Smooth muscle cell of bladder (primary cell): ENCODE measurements at places on chromosomes 7 and 10. TPM values are rescaled to one million over a fixed set of nuclear protein-coding genes. Genes with fewer than 3 reads are reported as not detected.

UCN3 gene
- total RNA-seq: not detected in 2 replicates

HMX2 gene
- not detected in 2 replicates for total RNA-seq

RBM20 gene
- total RNA-seq: under 0.01 TPM in 2 replicates

FAM25G gene
- not detected in 2 replicates for total RNA-seq

DLX6 gene
- total RNA-seq: not detected in 2 replicates

ZPBP gene
- not detected in 2 replicates for total RNA-seq

LOXL4 gene
- total RNA-seq: 25.7 and 32.9 TPM in 2 replicates

IL15RA gene
- total RNA-seq: 4.4 and 12.2 TPM in 2 replicates

AFAP1L2 gene
- total RNA-seq: 0.09 and 0.14 TPM in 2 replicates

AKR1C8 gene
- not detected in 2 replicates for total RNA-seq

AKR1D1 gene
- total RNA-seq: not detected in 2 replicates

PTF1A gene
- total RNA-seq: not detected in 2 replicates

DDIT4 gene
- 680 and 813 TPM in 2 replicates for total RNA-seq

GPR15LG gene
- total RNA-seq: not detected in 2 replicates

LIPF gene
- total RNA-seq: not detected in 2 replicates

NRP1 gene
- 125 and 177 TPM in 2 replicates for total RNA-seq

PLCE1 gene
- total RNA-seq: 0.28 and 0.55 TPM in 2 replicates

IFIT2 gene
- 3.0 and 3.1 TPM in 2 replicates for total RNA-seq

KCP gene
- total RNA-seq: 0.14 and 0.46 TPM in 2 replicates

MAT1A gene
- total RNA-seq: not detected in 2 replicates

OR2A5 gene
- not detected in 2 replicates for total RNA-seq

ZNF775 gene
- 4.8 and 6.7 TPM in 2 replicates for total RNA-seq

TOMM7 gene
- total RNA-seq: 258 and 272 TPM in 2 replicates

CUZD1 gene
- total RNA-seq: 0.43 and 0.55 TPM in 2 replicates

CPXM2 gene
- 3.1 and 29.0 TPM in 2 replicates for total RNA-seq

UTF1 gene
- not detected in 2 replicates for total RNA-seq

CYP26C1 gene
- under 0.01 TPM in 2 replicates for total RNA-seq

MAD1L1 gene
- 55.9 and 76.3 TPM in 2 replicates for total RNA-seq

CALY gene
- not detected in 2 replicates for total RNA-seq

C10orf62 gene
- 0.14 TPM in 1 of 2 replicates, not detected in the other for total RNA-seq

CLDN4 gene
- total RNA-seq: 0.14 and 1.5 TPM in 2 replicates

RASA4 gene
- 7.0 and 10.6 TPM in 2 replicates for total RNA-seq

RAMP3 gene
- total RNA-seq: not detected in 2 replicates

TMEM209 gene
- 8.5 and 9.2 TPM in 2 replicates for total RNA-seq

MYO1G gene
- total RNA-seq: under 0.01 and 0.09 TPM in 2 replicates

ANKRD2 gene
- 0.71 and 1.2 TPM in 2 replicates for total RNA-seq

PITX3 gene
- total RNA-seq: 0.14 and 0.18 TPM in 2 replicates

FAM221A gene
- 0.65 and 1.7 TPM in 2 replicates for total RNA-seq

SORBS1 gene
- 0.57 and 1.5 TPM in 2 replicates for total RNA-seq

GRK5 gene
- total RNA-seq: 29.8 and 42.1 TPM in 2 replicates

INMT gene
- 13.4 and 21.8 TPM in 2 replicates for total RNA-seq

PNLIPRP1 gene
- total RNA-seq: not detected in 2 replicates

CASD1 gene
- 11.4 and 12.6 TPM in 2 replicates for total RNA-seq

TRIM50 gene
- not detected in 2 replicates for total RNA-seq

FAM241B gene
- 0.46 TPM in 1 of 2 replicates, not detected in the other for total RNA-seq

GJD4 gene
- total RNA-seq: not detected in 2 replicates

TUBAL3 gene
- not detected in 2 replicates for total RNA-seq

EVX1 gene
- under 0.01 TPM in 1 of 2 replicates, not detected in the other for total RNA-seq

ANKRD61 gene
- not detected in 2 replicates for total RNA-seq

GIMAP4 gene
- 0.28 TPM in 1 of 2 replicates, not detected in the other for total RNA-seq

RPEL1 gene
- total RNA-seq: under 0.01 TPM in 1 of 2 replicates, not detected in the other

HOXA13 gene
- total RNA-seq: 5.7 and 7.9 TPM in 2 replicates

IFIT1 gene
- 9.9 and 13.7 TPM in 2 replicates for total RNA-seq

SSC4D gene
- total RNA-seq: 0.28 and 0.55 TPM in 2 replicates

ARMC3 gene
- total RNA-seq: not detected in 2 replicates

CTAGE4 gene
- total RNA-seq: 0.14 and 0.28 TPM in 2 replicates

STAM gene
- 16.4 and 19.9 TPM in 2 replicates for total RNA-seq
